ENCODE measurements at places on chromosomes 4 and X. TPM values are rescaled to one million over a fixed set of nuclear protein-coding genes. Genes with fewer than 3 reads are reported as not detected.

The GLOD5 gene
- polyA plus RNA-seq, result not detected

The FOXP3 gene
- polyA plus RNA-seq, result not detected

The EDNRA gene
- polyA plus RNA-seq, result 0.28 TPM

The PNMA6F gene
- not detected for polyA plus RNA-seq

The HUWE1 gene
- polyA plus RNA-seq, result 46.5 TPM

The SCLT1 gene
- 24.9 TPM for polyA plus RNA-seq

The UBE2A gene
- polyA plus RNA-seq, result 115 TPM

The ANXA3 gene
- 1.2 TPM for polyA plus RNA-seq
